Heart left ventricle (tissue), 16 donors: ENCODE measurements at places on chromosomes 5 and 9. TPM values are rescaled to one million over a fixed set of nuclear protein-coding genes. Genes with fewer than 3 reads are reported as not detected.
A peak's percentile ranks its signal among the peaks of the same experiment; 100 is the strongest.

GRCh38 chr9:93822229-93822628 lies 132.9 kb downstream of the BARX1 start:
- peaks cover 24% of the 10 kb centered on the region for H3K27me3 ChIP-seq
- H3K4me3 ChIP-seq, result no peak overlapping the region
- H3K4me1 ChIP-seq, result no peaks in the 10 kb centered on the region
- H3K36me3 ChIP-seq, result no peaks in the 10 kb centered on the region
- no peak for DNase-seq

- no peak overlapping the region for H3K4me3 ChIP-seq
- no peaks in the 10 kb centered on the region for H3K36me3 ChIP-seq
- no peak overlapping the region for H3K27ac ChIP-seq
- H3K4me1 ChIP-seq, result no peaks in the 10 kb centered on the region
Measured at GRCh38 chr9:108579757-108580439, 275.9 kb downstream of the ACTL7B start.

DNA sequence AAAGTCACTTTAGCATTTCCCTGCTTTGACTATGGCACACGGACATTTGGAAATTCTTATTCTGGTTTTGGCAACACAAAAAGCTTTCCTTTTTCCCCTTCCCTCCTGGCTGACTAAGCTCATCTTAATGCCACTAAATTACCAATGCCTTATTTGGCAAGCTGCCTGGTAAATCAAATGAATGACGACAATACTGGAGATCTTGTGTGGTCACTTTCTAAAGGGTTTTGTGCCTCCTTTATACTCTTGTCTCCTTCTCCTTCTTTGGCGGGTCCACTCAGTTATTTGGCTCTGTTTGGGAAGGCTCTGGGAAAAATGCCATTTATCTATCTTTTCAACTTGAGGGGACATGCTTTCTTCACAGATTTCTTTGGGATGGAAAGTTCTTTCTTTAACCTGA lies 34.9 kb downstream of the SH3GL2 start:
- H3K27me3 ChIP-seq, result no peaks in the 10 kb centered on the region
- no peak overlapping the region for H3K27ac ChIP-seq
- H3K4me3 ChIP-seq, result no peak overlapping the region
- no peaks in the 10 kb centered on the region for H3K4me1 ChIP-seq
- H3K36me3 ChIP-seq, result no peaks in the 10 kb centered on the region
- DNase-seq, result no peak

GRCh38 chr5:32443145-32443540 lies 1.4 kb downstream of the ZFR start:
- DNase-seq, result no peak
- peaks cover 40% of the 10 kb centered on the region for H3K4me1 ChIP-seq
- peak overlapping the region; percentile 78 for H3K4me3 ChIP-seq
- H3K27ac ChIP-seq, result peak overlapping the region; percentile 86
- H3K27me3 ChIP-seq, result no peaks in the 10 kb centered on the region

Gene SLC36A2
- total RNA-seq, result 0.14 TPM
